ENCODE measurements at places on chromosomes 7 and 10.

- no peak for DNase-seq
Observed at GRCh38 chr10:71504168-71504567, 107.4 kb downstream of the CDH23 start.

- no peak for DNase-seq
Observed at GRCh38 chr10:2791774-2792443, 275.4 kb upstream of the PFKP start.

GRCh38 chr10:69043931-69044531, 43.9 kb upstream of the SRGN start:
- DNase-seq = no peak

- DNase-seq = peak; percentile 41
Observed at GRCh38 chr7:127904670-127904985, 126.6 kb downstream of the LRRC4 start.

- peak; percentile 73 for DNase-seq
Observed at GRCh38 chr7:105268056-105268455, 120.7 kb downstream of the SRPK2 start.

DNA sequence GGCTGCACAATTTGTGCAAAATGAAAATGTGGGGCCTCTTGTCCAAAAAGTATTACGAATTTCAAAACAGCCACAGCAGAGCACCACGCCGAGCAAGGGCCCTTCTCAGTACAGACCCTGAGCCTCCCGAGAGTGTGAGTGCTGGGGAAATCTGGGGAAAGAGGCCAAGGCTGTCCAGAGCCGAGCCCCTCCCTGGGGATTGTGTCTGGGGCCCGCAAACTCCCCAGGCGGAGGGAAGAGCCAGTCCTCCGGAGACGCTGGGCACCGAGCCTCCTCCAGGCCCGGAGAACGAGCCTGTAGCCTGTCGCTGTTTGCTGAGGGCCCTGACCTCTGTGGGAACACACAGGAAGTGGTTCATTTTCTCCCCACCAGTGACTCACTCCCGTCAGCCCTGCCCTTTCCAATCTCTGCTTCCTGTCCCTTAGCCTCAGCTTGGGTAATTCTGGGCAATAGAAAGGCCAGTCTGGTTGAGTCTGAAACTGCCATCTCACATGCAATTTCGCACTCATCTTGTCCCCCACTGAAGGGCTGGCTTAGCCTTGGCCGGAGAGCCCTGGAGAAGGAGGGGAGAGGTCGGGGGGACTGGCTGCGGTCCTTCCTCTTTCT, 19.5 kb upstream of the GNA12 start:
- DNase-seq = peak; percentile 98

DNA sequence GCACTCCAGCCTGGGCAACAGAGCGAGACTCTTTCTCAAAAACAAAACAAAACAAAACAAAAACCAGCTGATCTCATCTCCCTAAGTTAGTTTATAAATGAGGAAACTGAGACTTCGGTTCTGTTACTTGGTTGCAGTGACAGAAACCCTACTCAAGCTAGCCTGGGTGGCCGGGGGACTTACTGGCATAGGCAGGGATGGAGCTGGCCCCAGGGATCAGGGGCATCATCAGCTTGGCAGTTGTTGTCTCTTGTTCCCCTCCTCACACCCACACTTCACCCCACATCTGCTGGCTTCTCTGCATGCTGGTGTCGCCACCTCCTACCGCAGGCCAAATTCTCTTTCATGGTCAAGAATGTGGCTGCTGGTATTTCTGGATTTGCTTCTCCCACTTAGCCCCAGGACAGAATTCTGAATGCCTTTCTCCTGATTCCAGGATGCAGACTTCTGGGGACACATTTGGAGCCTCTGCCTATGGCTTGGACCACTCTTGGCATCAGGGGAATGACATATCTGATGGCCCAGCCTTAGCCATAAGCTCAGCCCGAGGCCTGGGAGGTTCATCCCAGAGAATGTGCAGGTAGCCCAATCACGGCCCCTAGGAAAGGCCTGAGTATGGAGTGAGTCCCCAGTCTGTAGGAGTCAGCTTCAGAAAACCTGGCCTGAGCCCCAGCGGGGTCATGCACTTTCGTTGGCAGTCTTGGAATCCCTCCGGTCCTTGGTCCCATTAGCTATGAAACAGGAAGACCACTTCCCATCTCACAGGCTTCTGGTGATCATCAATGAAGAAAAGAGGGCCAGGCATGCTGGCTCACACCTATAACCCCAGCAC, 41.6 kb upstream of the CTBP2 start:
- no peak for DNase-seq

- DNase-seq = no peak
Observed at GRCh38 chr7:26694141-26694540, 170.2 kb downstream of the SKAP2 start.

- DNase-seq = no peak
Observed at GRCh38 chr7:81280531-81280930, 361.7 kb upstream of the SEMA3C start.

DNA sequence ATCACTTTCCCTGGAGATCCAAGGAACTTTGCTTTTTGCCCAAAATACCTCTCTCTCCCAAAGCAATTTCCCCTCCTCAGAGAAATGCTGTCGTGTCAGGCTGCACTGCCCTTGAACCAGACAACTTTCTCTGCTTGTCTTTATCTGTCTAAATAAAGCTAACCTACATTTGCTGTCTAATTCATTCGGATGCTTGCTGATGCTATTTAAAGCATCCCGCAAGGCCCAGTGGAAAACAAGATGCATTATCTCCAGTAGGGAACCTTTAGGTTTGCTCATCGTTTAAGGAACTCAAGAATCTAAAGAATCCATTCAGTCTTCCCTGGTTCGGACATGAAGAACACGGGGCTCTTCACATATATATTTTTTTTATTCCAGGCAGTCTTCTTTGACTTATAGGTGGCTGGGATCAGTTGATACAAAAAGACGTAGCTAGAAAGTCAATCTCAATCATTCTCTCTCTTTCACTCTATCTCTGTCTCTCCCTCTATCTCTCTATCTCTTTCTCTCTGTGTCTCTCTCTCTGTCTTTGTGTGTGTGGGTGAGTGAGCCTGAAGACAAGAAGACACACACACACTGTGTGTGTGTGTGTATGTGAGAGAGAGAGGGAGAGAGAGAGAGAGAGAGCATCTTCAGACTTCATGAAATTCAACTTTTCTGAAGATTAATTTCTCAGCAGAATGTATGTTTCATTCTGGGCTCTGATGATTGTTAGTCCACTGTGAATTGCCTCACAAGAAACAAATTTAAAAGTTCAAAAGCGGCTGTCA, 92.8 kb upstream of the MKLN1 start:
- peak; percentile 54 for DNase-seq

DNA sequence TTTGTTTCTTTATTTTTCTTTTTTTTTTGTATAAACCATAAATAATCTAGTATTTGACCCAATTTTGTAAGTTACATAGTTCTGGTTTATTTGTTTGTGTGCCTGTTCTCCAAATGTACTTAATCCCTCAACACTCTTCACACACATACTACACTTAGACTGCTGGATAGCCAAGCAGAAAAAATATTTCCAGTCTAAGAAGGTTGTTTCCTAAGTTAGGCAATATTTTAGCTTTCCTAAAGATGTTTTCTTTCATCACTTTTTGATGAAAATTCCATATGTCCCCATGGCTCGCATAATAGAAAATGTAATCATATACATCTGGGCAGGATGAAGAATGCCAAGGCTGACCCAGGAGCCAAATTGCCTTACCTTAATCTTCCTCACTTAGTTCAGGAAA, 105.3 kb downstream of the PPP1R3A start:
- no peak for DNase-seq

GRCh38 chr10:9302140-9302746, 1247.8 kb downstream of the GATA3 start:
- peak; percentile 73 for DNase-seq

- no peak for DNase-seq
Observed at GRCh38 chr7:114109721-114110120, 190.9 kb upstream of the PPP1R3A start.

All from choroid plexus epithelial cell (primary cell).